ENCODE measurements at places on chromosomes 6 and 20.
A peak's percentile ranks its signal among the peaks of the same experiment; 100 is the strongest.

DNA sequence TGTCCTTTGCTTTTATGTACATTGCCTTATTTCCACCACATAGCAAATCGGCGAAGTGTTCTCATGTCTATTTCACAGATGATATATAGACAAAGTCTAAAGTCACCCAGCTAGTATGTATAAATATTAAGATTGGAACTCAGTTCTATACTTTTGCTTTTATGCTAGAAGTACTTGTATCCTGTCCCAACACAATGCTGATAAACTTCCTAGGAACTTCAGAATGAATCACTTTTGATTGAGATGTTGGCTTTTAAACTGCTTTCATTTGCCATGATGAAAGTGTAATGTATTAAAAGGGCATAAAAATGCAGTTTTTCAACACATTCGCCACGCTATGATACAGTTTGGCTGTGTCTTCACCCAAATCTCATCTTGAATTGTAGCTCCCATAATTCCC, 50.8 kb downstream of the GCLC start:
- DNase-seq, result no peak

- DNase-seq, result no peak
These were observed 84.4 kb downstream of the PLCG1 start for GRCh38 chr20:41221614-41222218.

GRCh38 chr6:131368198-131368911, 204.7 kb upstream of the ARG1 start:
- peak; percentile 55 for DNase-seq

DNA sequence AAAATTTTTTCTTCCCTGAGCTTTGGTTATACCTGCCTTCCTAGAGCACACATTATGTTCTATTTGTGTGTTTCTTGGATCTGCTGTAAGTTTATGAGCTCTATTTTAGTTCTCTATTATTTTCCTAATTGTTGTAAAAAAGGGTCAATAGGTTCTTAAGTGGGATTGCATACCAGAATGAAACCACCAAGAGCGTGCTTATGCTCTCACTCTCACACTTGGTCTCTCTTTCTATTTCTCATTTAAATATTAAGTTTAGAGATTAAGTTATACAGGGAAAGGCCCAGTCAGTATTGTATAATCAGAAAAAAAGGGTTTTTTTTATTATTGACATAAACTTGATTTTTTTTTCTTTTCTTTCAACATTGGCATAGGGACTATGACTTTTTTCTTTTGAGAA, 96.8 kb downstream of the RIMS1 start:
- no peak for DNase-seq

- peak; percentile 16 for DNase-seq
These were observed 62.4 kb downstream of the TNFRSF21 start for GRCh38 chr6:47247227-47247797.

DNA sequence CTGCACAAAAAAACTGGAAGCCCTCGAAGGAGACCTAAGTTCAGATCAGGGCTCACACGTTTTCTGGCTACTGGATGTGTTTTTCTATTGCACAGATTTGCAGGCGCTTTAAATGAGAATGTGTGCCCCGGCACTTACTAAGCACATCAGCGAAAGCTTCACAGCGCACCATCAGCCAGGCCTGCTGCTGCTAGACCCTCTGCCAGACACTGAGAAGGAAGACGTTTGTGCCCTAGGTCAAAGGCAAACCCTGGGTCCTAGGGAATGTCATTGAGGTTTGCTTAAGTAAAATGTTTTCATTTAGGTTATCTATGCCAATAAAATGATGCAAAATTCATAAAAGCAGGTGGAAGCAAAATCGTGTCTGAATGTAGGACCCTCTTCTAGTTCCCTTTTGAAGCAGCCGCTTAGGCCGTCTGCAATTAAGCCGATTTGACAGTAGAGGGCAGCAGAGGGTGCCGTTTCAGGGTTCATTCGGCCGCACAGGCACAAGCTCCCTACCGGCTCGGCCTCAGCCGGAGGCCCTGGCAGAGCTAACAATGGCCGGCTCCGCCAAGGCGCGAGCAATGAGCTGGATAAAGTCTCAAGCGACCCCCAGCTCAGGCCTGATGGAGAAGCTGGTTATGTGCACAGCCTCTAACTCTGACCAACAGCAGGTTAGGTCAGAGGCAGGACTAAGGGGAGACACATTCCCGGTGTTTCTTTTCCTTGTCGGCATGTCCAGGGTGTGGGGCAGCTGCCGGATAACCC, 107.2 kb upstream of the FOXA2 start:
- peak; percentile 90 for DNase-seq

GRCh38 chr6:80338201-80338836, 231.8 kb downstream of the BCKDHB start:
- DNase-seq, result peak; percentile 68

DNA sequence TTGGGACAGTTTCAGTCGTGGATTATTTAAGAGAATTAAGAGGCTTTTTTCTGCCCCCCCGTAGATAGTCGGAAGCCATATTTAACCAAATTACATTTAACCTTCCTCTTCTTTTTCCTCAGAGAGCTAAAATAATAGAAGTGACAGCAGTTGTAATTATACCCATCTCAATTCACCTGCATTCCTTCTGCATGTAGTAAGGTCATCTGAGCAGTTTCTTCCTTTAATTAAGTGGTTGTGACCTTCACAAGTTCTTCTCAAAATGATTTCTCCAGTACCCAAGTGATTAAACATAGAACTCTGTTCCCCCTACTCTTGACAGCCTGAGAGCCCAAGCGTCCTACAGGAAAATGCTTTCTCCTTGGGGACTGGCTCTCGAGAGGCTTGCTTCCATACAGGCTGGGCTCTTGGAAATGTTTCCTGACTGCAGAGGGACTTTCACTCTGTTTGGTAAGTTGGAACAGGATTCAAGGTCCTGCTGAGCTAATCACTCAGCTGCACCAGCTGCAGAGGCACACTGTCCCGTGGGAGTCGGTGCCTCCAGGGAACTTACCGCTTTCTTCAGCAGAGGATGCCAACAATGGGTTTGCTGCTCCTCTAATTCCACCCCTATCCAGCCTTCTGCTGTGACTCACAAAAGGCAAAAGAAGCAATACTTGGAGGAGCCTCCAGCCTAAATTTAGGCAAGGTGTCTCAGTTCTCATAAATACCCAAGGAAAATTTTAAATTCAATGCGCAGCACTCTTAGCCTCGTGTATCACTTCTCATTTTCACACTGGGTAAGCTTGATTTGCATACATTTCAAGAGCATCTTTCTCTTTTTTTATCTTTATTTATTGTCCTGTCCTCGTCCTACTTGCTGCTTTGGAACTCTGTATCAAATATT, 414.9 kb downstream of the KIF16B start:
- no peak for DNase-seq

GRCh38 chr6:37257320-37257633, 295 bp upstream of the TBC1D22B start:
- DNase-seq, result peak; percentile 13

DNA sequence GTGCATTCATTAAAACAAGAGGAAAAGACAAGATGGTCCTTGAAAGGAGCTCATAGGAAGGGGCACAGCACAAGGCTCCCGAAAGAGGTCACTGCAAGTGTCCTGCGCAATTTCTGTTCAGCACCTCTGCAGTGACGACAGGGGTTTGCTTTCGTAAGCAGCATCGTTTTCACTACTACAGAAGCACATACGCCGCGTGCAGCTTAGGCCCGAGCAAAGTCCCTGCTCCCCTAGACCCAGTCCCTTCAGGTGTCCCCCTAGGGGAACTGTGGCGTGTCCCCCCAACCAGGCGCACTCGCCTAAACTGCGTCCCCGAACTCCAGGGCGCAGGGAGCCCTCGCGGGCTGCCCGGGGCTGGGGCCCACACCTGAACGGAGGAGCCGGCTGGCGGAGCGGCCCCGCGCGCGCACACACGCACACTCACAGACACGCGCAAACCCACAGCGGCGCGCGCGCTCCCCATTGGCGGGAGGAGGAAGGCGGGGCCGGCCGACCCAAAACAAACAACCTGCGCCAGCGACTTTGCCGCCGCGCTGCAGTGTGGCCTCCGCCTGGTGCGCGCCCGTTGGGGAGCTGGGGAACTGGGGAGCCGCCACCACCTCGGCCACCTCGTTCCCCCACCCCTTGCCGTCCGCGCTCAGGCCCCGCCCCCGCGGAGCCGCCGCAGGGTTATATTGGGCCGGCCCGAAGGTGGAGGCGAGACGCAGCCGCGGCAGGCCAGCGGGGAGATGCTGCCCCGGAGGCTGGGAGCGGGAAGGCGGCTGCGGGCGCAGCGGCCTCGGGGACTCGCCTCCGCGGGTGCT, at the start of gene FOXQ1:
FOXQ1 (plus strand) TSS at position 699 of the 803 bp plus-strand sequence. CDS start 607 bp downstream, outside the sequence.
- DNase-seq, result peak; percentile 72

GRCh38 chr6:135906972-135907465, 55.5 kb downstream of the PDE7B start:
- no peak for DNase-seq

DNA sequence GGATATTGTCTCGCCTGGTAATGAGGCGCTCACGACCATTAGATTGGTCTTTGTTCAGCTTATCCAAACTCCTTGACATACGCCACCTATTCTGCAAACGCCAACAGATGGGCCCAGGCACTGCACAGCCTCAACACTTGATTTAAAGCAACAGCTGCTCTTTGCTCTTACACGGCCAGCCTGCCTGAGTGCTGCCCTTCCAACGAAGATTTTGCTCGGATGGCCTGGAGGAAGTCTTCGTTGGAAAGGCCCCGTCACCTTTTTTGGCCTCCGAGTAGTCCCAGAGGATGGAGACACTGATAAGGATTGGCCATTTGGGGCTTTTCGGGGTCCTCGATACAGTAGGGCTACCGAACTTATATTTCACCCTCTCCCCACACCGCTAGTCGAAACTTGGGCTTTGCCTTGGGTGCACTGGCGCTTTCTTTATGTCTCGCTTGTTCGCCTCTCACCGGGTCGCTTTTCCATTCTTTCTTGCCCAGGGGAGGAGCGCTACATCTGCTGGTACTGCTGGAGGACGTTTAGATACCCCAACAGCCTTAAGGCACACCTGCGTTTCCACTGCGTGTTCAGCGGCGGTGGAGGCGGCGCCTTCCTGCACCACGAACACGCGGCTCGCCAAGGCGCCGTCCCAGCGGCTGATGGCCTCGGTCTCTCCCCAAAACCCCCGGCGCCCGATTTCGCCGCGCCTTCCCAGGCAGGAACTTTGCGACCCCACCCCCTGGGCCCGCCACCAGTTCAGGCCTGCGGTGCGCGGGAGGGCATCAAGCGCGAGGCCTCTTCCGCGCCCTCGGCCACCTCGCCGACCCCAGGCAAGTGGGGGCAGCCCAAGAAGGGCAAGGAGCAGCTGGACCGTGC, 6.1 kb downstream of the PRDM13 start:
- DNase-seq, result no peak

- no peak for DNase-seq
These were observed 128.7 kb downstream of the TMEM242 start for GRCh38 chr6:157194643-157195042.

- no peak for DNase-seq
These were observed 113.0 kb downstream of the PLEKHG1 start for GRCh38 chr6:150712505-150713252.

- DNase-seq, result no peak
These were observed 1.5 kb upstream of the FRMD1 start for GRCh38 chr6:168080393-168081077.

- no peak for DNase-seq
These were observed 280.8 kb downstream of the ADGB start for GRCh38 chr6:146879406-146880117.

DNA sequence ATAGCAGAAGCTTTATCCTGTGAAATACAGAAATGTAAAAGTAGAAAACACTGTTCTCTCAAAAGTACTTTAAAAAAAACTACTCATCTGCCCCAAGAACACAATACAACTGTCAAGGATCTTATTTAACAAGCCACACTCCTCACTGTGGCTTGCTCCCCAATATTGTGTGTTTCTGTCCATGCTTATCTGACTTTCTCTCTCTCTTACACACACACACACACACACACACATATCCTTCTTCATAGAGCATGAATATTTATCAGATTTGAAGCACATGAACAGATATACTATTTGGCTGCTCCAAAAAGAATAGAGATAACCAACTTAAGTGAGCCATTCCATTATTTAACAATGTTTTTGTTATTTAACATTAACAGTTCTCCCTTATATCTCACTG, 3.6 kb upstream of the PHIP start:
- no peak for DNase-seq

DNA sequence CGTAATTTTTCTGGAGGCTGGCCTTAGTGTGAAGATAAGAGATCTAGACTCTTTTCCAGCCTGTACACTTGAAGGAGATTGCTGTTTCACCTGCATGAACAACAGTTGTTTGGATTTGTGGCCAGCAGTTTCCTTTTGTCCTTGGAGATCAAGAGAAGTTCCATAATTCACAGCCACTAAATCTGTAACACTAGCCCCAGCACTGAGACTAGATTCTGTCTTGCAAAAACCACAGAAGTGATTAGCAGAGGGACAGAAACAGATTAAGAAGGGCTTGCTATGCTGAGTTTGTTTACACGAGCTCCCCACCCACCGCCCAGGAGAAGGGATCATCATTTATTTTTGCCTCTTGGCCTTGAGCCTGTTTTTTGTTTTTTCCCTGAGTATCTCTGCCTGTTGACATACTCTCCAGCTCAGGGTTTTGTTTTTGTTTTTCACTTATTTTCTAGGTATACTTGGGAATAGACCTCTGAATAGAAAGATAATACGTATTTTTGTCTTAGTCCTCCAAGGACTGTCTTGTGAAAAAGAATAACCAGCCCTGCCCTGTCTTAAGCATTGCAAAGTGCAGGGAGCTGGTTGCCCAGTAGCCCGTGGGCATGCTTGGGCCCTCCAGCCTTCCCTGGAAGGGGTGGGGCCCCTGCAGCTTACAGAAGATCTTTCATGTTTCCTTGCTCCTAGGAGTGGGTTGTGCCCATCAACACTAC, 93.1 kb upstream of the SOX4 start:
- DNase-seq, result no peak

GRCh38 chr20:2152317-2152716, 50.7 kb downstream of the STK35 start:
- DNase-seq, result no peak

- no peak for DNase-seq
These were observed 16.6 kb downstream of the ZC3H12D start for GRCh38 chr6:149468179-149468578.

DNA sequence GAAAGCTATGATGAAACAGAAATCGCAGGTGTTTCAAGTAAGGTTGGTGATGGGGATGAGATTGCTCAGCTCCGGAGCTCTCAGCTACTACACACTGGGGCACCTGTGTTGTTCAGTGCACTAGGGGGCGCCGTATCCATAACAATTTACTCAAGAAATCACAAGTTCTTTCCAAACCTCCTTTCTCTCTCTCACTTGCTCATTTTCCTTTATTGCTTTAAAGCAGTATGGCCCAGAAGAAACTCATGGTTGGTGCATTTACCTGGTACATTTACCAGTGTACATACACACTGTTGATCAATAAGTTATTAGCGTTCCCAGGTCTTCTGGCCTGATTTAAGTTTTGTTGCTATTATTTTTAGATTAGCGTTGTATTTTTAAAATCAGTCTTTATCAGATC, 235.2 kb upstream of the TAB2 start:
- peak; percentile 79 for DNase-seq

GRCh38 chr6:62613928-62614327, 327.9 kb upstream of the KHDRBS2 start:
- DNase-seq, result no peak

DNA sequence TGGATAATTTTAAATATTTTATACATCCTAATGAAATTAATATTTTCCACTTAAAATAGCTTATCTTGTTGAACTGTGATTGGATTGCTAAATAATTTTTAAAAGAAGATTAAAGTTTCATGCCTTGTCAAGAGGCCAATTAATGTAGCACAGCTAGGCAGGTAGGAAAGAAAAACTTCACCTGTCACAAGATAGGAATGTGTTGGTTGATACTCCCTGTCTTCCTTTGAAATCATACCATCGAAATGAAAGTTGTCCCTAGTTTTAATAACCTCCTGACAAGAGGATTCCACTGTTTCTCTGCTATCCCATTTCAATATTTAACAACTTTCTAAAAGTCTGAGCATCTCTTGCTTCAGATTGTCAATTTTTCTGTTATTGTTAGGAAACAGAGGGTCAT, 80.8 kb downstream of the BMP6 start:
- no peak for DNase-seq
